Stimulated activated naive CD8-positive, alpha-beta T cell treated with anti-CD3 and anti-CD28 coated beads, Interleukin-15, Interleukin-2, amounts not matched to agents 100 U/mL and 50 U/mL, for 24 hours (primary cell): ENCODE measurements at places on chromosomes 1 and 21.

GRCh38 chr1:2403273-2403672 is 9.1 kb downstream of the PEX10 start:
- DNase-seq = no peak

DNA sequence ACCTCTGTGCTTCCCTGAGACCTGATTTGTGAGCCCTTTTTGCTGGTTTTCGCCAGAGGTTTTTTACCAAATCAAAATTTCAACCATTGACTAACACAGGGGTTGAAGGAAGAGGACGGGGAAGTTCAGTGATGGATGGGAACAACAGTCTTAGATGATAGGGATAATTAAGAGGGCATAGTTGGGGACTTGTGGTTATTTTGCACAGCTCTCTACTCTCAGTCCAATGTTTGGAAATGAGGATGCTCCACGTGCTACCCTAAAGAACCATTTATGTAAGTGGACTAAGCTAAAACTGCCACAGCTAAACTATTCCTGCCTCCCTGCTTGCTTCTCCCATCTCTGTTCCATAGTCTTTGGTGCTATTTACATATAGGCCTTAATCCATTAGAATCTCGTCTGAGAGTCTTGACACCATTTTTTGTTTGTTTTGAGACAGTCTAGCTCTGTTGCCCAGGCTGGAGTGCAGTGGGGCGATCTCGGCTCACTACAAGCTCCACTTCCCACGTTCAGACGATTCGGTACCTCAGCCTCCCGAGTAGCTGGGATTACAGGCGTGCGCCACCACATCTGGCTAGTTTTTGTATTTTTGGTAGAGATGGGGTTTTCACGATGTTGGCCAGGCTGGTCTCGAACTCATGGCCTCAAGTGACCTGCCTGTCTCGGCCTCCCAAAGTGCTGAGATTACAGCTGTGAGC is 684 bp upstream of the MCL1 start:
- no peak for DNase-seq

- DNase-seq = peak; percentile 26
Measured at GRCh38 chr1:46180082-46180616, 3.9 kb upstream of the P3R3URF start.

GRCh38 chr1:71831646-71832045 is 450.7 kb downstream of the NEGR1 start:
- DNase-seq = no peak

- no peak for DNase-seq
Measured at GRCh38 chr1:198246337-198246736, 89.5 kb downstream of the NEK7 start.

- DNase-seq = no peak
Measured at GRCh38 chr1:33563699-33564098, 91.3 kb downstream of the ZSCAN20 start.

DNA sequence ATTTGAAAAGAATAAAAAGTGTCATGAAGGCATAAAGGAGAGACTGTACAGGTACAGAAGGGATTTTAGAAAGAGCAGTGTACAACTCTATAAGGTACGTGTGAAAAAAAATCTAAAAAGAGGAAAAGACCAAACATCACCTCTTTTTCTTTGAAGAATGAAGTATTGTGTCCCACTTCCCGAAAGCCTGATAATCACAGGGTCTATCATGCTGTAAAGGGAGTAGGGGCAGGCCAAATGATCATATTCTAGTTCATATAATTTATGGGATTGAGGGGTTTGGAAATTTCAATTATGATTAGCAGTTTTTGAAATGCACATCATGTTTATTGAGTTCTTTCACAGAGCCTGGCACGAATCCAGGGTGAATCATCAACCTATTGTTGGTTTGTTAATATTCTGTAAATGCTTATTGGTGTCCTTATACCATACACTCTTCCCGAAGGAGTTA is 910 bp upstream of the RERE start:
- DNase-seq = peak; percentile 27

DNA sequence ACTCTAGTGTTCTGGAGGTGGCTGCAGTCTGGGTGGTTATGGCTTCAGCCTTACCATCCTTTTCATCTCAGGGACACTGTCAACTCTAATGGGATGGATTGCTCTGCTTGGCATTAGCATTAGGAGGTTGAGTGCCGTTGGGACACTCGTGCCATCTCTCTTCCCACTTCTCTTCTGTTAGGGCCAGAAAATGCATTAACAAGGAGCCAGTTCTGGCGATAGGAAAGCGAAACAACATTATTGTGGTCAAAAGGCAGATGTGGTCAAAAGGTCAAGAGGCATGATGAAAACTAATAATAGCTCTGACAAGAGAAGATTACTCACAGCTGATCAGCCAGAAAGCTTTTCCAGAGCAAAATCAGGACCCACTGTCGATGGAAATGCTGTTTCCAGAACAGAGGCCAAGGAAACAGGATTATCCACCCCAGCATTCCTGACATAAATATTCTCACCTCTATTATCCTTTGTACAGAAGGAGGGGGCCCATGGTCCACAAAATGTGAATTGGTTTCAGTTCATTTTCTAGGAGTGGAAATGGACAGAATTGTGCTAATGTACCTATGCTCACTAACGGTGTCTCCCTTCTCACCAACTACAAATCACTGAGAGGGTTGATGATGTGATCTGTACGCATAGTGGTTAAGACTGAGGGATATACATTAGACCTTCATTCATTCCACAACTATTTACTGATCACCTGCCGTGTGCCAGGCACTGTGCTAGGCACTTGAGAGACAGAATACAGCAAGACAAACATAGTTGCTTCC is 72.0 kb downstream of the ST6GALNAC5 start:
- DNase-seq = no peak

DNA sequence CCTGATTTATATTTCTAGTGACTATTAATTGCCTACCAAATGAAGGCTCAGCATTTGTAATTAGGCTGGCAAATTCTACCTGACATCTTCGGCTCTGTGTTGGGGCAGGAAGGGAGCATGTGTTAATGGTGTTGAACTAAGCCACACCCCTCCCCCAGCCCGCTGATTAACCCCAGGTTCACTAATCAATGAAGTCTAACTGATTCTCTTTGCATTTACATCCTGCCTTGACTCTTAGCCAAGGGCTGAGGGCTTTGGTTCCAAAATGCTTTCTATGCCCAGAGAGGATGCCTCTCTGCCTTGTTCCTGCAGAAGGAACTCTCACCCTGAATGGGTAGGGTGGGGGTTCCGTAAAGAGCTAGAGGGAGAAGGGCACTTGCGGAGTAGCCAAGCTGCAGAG is 393.1 kb downstream of the CAMTA1 start:
- DNase-seq = no peak
